Activated CD4-positive, alpha-beta memory T cell treated with anti-CD3 and anti-CD28 coated beads for 36 hours (primary cell): ENCODE measurements at places on chromosomes 13 and 19.

- DNase-seq = peak; percentile 91
Measured at GRCh38 chr19:10270180-10270615, 722 bp upstream of the ICAM1 start.

DNA sequence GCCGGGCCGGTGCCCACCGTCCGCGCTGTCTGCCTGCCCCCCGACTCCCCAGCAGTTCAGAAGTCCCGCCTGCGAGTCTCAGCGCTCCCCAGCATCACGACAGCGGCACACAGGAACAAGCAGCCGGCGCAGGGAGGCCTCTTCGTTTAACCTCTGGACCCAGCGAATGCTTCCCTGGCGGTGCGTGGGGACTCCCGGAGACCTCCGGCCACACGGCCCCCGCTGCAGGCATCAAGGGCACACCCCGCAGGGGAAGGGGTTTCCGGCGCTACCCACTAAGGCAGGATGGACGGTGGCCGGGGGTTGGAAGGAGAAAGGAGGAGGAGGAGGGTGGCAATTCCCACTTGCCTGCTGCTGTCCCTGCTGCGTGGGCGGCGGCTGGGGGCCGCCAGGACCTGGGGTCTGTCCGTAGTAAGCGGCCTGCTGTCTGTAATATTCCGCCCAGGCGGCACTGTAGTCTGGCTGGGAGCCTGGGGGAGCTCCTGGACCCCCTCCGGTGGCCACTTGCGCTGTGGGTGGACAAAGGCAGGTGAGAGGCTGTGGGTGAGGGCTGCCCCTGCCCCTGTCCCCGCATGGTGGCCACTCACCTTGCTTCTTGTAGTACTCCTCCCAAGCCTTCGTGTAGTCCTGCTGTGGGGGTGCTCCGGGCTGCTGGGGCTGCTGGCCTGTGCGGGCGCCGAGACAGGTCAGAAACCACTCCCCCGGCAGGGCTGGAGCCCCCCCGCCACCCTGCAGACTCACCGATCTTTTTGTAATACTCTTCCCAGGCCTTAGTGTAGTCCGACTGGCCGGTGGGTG lies 9.6 kb downstream of the KHSRP start:
- no peak for DNase-seq

- no peak for DNase-seq
Measured at GRCh38 chr13:57666131-57666953, 34.8 kb downstream of the PCDH17 start.

DNA sequence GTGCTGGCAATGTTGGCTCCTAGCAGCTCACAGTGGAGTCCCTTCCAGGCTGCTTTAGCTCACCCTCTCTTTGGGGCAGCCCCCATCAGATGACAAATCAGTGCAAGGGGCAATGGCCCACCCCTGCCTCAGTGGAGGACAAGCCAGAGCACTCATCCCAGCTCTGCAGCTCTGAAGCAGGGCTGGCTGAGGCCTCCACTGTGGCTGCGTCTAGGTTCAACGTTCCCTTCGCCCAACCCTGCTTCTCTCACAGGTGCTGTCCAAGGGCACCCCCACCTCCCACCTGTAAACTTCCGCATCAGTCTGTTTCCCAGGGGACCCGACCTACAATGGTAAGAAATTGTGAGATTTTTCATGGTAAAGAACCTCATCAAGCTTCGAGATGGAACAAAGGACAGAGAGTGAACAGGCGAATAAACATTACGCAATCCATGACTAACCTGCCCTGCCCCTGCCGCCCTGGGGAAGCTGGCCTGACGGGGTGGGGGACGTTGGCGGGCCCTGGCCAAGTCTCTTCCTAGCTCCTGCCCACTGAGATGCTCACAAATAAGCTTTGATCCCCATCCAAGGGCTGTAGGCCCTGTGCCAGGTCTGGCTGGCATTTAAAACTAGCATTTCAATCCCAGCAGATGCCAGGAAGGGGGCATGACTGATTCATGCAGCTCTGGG lies 40.5 kb downstream of the DZIP1 start:
- no peak for DNase-seq

GRCh38 chr19:46944123-46944748 lies 75.4 kb upstream of the NPAS1 start:
- no peak for DNase-seq

DNA sequence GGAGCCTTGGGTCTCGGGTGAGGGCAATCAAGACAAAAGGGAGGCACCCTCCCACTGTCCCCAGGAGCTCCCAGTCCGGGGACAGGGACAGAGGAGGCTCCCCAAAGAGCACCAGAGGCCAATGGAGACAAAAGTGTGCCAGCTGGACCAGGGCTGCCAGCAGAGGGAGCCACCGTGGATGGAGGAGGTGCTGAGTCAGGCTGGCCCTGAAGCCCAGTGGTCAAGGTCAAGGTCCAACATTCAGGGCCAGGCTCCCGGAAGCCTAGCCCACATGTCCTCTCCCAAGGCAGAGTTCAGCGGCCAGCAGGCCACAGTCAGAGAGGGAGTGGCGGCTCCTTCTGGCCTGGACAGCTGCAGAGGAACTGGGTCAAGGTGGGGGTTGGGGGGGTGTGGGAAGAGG lies 8.4 kb downstream of the COL5A3 start:
- peak; percentile 25 for DNase-seq

- DNase-seq = no peak
Measured at GRCh38 chr19:19741184-19741583, 8.3 kb upstream of the ZNF14 start.

DNA sequence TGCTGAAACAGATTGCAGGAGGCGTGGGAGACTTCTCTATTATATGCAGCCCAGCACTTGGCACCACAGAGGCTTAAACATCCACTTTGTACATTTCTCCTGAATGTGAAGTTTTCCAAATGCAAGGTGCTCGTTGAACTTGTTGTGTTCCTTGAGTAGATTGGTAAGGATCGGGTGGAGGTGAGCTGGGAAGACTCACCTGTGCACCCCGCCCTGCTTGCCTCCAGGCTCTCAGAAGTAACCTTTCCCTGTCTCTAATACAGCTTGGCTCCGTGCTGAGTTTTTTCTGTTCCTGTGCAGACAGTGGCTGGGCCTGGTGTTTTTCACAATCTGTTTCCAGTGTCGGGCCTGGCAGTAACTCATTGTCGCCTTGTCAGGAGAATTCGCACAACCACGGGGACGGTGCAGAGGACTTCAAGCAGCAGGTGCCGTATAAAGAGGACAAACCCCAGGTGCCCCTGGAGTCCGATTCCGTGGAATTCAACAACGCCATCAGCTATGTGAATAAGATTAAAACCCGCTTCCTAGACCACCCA lies 12.3 kb downstream of the SIN3B start:
- DNase-seq = no peak

GRCh38 chr13:113945857-113946408 lies 27.9 kb downstream of the C13orf46 start:
- DNase-seq = no peak

GRCh38 chr19:30529876-30530275 lies 157.7 kb downstream of the ZNF536 start:
- DNase-seq = no peak

- no peak for DNase-seq
Measured at GRCh38 chr13:45752510-45752909, 50.4 kb downstream of the CBY2 start.

DNA sequence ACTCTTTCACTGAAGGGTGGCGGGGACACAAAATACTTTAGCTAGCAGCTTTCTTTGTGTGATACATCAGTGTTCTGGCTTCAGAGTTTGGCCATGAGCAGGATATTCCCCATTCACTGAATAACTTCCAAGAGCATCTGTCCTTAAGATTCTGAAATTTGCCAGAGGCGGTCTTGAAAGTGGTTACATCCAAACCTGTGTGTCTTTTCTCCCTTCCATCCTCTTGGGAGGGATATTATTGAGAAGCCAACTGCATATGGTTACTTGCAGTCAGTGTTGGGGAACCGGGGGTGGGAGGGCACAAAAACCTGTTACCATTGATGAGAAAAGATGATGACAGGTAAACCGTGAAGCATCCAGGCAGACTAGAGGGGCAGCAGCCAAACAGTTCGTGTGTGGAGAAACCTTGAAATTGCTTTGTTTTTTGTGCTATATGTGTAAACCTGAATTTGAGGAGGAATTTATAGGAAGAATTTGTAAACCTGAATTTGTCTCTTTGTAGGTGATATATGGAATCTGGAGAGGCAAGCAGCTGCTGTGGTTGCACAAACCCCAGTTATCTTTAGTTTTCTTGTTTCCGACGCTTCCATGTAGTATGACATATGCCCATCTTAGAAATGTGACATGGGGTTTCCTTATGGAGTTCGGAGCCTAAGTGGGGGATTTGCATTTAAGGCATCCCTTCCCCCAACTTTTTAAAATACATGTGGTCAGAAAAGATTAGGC lies 104.8 kb downstream of the WDFY2 start:
- DNase-seq = no peak

GRCh38 chr13:31046711-31047279 lies 114.3 kb downstream of the TEX26 start:
- no peak for DNase-seq

DNA sequence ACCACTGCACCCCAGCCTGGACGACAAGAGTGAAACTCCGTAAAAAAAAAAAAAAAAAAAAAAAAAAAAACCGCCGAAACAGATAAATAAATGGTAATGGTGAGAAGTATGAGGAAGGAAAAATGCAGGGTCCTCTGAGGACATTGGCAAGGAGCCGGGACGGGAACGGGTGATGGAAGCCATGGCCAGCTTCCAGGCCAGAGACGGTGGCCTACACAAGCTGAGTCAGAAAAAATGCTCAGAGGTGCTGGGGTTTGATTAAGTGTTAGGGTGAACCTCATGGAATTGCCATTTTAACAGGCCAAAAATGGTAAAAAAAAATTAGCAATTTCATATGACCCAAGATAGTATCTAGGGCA lies 866 bp upstream of the ZSWIM4 start:
- DNase-seq = no peak

DNA sequence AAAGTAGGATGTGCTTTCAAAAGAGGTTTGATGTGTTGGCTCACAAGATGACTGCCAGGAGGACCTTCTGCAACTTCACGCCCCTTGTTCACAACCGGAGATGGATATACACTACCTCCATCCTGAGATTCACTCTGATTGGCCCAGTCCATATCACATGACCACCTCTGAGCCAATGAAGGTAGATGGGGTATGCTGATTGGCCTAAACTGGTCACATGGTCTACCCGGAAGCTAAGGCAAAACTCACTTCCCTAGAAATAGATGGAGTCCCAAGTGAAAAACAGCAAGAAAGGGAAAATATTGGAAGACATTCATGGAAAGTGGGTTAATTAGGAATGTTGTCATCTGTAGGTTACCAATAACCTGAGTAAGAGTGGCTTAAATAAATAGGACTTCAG lies 119.7 kb upstream of the MRI1 start:
- DNase-seq = no peak

GRCh38 chr13:94641409-94641941 lies 39.8 kb downstream of the GPR180 start:
- no peak for DNase-seq

DNA sequence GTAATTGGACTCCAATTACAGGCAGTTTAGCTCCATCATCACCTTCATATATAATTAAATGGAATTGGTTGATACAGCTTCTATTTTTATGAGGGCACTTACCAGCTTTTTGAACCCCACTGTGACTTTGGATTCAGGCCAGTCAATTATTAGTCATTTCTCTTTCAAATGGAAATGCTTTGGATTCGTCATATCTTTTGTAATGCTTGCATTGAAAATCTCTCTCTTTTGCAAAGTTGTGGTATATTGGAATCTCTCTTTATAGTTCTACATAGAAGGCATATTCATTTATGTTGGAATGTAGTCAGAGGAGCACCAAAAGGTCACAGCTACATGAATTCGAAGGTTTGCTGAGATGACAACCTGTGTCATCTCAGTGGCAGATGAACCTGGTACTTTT lies 1074.3 kb upstream of the SLC10A2 start:
- DNase-seq = no peak

GRCh38 chr13:44746690-44747089 lies 170.6 kb upstream of the TSC22D1 start:
- no peak for DNase-seq

DNA sequence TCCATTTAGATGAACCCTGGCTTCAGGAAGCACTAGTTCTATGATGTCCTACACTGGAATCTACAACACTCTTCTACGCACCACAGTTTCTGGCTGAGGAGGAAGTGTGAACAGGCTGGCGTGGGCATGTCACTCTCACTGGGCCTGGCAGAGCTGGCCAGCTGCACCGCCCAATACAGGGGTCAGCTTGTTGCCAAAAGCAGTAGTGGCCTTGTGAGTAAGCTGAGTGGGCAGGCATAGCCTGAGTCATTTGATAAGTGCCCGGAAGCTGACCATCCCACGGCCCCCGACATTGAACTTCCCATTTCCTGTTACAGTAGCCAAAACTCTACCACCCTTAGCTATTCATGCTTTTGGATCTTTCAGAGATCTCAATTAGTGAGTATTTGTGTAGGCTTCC lies 240.9 kb upstream of the SERP2 start:
- no peak for DNase-seq

GRCh38 chr13:27192973-27193372 lies 21.4 kb upstream of the USP12 start:
- DNase-seq = no peak

DNA sequence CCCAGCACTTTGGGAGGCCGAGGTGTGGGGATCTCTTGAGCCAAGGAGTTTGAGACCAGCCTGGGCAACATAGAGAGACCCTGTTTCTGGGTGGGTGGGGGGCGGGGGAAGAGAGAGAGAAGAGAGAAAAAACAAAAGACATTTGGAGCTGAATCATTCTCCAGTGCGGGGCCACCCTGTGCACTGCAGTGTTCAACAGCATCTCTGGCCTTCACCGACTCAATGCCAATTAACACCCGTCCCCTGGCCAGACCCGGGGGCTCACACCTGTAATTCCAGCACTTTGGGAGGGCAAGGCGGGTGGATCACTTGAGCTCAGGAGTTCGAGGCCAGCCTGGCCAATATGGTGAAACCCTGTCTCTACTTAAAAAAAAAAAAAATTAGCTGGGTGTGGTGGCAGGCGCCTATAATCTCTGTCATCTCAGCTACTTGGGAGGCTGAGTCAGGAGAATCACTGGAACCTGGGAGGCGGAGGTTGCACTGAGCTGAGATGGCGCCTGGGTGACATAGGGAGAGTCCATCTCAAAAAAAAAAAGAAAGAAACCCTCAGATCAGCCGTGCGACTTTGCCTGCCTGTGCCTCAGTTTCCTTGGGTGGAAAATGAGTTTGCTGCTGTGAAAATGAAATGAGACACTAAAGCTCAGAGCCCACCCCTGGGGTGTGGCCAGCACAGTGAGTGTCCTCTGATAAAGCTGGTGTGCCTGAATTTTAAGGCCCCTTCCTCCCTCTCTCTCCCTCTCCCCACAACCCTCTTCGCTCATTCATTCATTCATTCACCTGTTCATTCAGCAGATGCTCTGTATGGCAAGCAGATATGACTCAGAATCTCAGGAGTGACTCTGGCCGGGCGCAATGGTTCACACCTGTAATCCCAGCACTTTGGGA lies 6.4 kb downstream of the KLF2 start:
- DNase-seq = peak; percentile 64

GRCh38 chr13:45928843-45929242 lies 77.3 kb upstream of the SIAH3 start:
- no peak for DNase-seq

- no peak for DNase-seq
Measured at GRCh38 chr19:46118136-46118535, 6.4 kb downstream of the IGFL3 start.

- no peak for DNase-seq
Measured at GRCh38 chr19:17244618-17245534, 843 bp downstream of the NR2F6 start.

- no peak for DNase-seq
Measured at GRCh38 chr13:95115525-95115924, 185.7 kb downstream of the ABCC4 start.

- no peak for DNase-seq
Measured at GRCh38 chr13:83325125-83325853, 557.0 kb downstream of the SLITRK1 start.
